ENCODE measurements at places on chromosomes 4 and X.

DNA sequence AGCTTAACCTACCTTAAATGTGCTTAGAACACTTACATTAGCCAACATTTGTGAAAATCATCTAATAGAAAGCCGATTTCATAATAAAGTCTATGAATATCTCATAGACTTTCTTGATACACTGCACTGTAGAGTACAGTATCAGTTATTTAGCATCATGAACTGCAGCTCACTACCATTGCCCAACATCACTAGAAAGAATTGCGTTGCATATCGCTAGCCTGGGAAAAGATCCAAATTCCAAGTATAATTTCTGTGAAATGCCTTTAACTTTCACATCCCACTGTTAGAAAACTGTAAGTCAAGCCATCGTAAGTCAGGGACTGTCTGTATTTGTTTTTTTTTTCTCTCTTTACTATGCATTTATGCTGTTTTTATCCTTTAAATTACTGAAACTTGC, 918.6 kb upstream of the PABPC4L start:
- DNase-seq, result no peak

DNA sequence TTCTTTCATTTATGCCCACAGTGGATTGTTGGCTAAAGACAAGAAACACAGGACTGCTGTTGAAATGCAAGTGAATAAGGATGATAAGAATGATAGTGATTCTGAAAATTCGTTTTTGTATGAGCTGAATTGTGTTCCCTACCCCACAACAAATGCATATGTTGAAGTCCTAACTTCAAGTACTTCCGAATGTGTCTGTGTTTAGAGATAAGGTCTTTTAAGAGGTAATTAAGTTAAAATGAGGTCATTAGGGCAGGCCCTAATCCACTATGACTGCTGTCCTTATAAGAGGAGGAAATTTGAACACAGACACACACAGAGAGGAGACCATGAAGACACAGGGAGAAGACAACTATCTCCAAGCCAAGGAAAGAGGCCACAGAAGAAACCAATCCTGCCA, 126.6 kb upstream of the ACSL4 start:
- no peak for DNase-seq

GRCh38 chr4:25500626-25501316, 123.7 kb downstream of the ANAPC4 start:
- DNase-seq, result no peak

DNA sequence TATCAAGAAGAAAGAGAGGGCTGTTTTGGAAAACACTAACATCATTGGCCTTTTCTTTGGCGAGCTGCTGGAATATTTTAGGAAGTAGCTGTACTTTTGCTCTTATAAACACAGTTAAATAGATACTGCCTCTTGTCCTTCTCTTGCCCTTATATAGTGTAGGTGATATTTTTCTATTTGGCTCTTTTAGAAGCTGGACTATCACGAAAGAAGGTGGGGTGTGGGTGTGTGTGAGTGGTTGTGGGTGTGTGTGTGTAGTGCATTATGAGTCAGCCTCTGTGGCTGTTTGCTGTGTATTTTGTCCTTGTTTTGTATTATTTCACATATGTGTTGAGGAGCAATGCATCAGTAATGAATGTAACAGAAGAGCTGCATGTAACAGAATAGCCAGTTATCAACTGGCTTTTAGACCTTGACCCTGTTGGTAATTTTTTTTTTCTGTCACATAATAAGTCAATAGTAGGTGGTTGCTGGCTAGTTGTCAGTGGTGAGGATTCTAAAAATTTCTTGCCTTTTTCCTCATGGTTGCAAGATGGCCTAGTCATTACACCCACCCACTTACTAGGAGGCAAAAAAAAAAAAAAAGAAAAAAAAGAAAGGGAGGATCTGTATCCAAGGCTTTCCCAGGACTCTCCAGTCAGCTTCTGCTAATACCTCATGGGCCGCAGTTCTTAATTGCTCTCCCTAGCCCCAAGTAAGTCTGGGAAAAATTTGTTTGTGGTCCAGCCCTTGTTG, 23.8 kb downstream of the ARHGAP10 start:
- DNase-seq, result no peak

DNA sequence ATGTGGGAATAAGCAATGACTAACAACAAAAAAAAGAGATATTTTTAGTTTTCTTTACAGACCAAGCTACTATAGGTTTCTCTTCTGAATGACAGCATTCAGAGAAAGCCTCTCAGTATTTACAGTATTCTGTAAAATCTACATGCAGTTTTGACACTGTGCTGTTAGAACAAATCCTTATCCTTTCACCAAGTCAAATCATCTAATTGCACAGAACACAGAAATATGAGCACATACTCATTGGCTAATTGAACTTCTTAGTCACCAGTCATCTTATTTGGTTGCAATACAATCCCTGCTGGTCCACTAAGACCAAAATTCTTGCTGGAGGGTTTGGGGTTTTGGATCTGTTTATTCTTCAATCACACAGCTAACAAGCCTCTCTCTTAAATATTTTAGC, 5.7 kb downstream of the ACOT9 start:
- DNase-seq, result no peak

- DNase-seq, result peak; percentile 3
Measured at GRCh38 chrX:20205927-20206708, 60.6 kb downstream of the RPS6KA3 start.

- DNase-seq, result no peak
Measured at GRCh38 chr4:182185491-182185890, 57.7 kb upstream of the TENM3 start.

- peak; percentile 37 for DNase-seq
Measured at GRCh38 chr4:77358315-77358928, 201.4 kb downstream of the CCNG2 start.

- DNase-seq, result no peak
Measured at GRCh38 chrX:133610056-133610455, 194.8 kb upstream of the GPC4 start.

DNA sequence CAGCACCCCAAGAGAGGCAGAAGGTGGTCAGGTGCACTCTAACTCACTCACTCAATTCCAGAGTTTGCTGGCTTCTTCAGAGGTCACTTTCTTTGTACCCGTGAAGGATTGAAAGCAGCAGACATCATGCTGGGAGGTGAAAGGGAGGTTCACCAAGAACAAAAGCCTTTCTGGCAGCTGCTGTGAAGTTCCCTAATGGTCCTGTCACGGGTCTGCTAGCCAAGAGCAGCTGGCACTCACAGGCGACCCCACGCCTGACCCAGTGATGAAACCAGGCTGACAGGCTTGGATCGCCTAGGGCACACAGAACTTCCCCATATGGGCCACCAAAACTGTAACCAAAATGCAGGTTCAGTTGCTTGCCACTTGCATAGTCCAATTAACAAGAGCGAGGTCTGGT, 11.8 kb downstream of the NUDT11 start:
- DNase-seq, result no peak

DNA sequence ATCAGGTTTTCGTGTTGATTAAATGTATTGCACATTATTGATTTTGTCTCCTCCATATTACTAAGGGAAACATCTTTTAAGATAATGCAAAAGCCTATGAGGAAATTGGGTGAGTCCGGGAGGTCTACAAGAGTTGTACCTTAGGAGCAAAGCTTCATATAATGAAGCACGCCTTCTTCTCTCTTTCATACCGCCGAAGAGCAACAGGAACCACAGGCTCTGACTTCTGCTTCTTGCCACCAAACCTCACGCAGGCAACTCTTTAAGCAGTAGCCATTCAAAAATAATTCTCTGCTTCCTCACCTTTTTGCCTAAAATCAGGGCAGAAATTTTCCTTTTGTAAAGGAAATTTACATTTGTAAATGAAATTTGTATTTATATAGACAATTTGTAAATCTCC, 139.6 kb downstream of the SPRY1 start:
- DNase-seq, result no peak

GRCh38 chrX:133892337-133892736, 93.1 kb downstream of the GPC3 start:
- DNase-seq, result no peak

DNA sequence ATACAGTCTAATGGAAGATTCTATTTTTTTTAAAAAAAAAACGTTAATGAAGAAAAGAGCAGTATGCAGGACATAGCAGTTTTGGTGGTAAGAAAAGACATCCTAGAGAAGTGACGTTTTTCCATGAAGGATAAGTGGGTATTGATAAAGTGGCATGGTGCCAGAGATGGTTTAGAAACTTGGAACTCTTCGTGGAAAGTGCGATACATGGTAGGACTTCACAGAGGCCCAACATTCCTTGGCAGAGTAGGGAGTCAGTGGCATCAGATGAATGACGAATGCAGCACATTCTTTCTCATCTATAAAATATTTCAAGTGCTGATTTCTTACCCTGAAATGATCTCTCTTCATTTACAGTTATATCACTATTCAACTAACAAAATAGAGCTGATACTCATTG, 298.7 kb downstream of the CCSER1 start:
- no peak for DNase-seq

DNA sequence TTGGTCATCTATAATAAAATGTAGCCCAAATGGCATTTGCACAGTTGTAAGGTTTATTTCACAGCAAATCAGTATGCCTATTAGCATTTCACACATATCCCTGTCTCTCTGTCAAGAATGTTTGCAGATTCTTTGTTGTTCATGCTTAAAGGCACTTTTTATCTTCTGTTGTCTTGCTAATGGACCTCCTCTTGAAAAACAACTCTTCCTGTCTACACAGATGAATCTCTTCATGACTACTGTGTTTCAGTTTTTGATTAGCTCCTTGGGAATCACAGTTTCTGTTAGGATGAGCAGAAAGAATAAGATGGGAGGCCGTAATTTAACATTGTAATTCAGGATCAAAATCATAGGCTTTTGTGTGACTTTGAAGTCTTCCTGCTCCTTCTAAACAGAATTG, 35.5 kb upstream of the SLC4A4 start:
- DNase-seq, result no peak

DNA sequence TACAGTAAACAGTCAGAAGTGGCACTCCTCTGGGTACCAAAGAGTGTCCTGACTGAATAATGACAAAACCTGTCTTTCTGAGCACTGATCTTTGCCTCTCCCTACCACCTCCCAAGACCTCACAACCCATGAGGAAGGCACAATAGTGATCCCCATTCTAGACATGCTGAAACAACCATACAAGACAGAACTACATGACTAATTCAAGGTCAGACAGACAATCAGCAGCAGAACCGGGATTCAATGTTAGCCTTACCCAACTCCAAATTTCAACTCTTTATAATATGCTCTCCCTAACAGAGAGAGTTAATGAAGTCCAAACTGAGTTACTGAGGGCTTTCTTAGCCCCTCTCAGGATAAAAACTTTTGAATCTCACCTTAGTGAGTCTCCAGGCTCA, 71.0 kb downstream of the IRF2 start:
- no peak for DNase-seq

DNA sequence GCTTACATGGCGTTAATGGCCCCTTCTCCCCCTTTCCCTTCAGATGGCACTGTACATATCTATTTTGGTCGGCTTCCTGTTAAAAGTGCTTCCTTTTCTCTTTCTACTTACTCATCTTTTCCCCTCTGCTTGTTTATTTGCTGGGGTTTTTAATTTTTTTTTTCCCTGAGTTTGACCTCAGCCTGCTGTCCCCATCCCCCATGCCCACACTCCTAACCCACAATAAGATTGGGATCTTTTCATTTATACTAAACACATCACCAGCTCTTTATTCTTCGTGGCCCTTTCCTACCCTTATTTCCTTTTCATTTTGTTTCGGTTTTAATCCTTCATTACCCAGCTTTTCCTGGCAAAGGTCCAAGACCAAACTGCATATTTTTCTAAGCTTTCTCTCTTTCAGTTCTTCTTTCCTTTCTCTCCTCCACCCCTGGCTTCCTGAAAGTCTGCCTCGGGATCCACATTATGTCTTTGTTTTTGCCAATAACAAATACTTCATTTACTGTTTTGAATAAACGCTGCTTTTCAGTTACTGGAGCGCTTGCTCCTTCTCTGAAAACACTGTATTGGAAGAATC, 152.0 kb upstream of the USP9X start:
- peak; percentile 21 for DNase-seq

GRCh38 chrX:21374163-21374993, at the start of gene CNKSR2:
CNKSR2 (plus strand) TSS chrX:21374418; CDS start chrX:21374898, 480 bp downstream.
- peak; percentile 50 for DNase-seq

DNA sequence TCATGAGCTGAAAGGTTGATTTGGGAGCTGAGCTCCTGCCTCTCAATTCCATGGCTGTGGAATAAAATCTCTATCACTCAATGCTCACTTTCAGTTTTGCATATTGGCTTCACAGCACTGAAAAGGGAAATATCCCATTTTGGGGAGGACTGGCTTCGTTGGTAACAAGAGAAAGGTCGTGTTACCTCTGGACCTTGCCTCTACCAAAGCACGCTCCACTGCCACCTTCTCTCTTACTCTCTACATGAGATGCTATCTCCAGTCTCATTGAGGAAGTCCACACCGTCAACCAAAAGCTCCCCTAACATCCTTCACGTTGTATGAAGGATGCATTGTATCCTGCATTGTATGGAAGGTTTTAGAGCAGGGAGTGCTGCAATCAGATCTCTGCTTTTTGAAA, 195.0 kb upstream of the LDB2 start:
- DNase-seq, result no peak

- no peak for DNase-seq
Measured at GRCh38 chrX:38006291-38006690, at the start of gene SYTL5. SYTL5 (plus strand) TSS chrX:38006553; CDS start chrX:38033890, 27,337 bp downstream.

DNA sequence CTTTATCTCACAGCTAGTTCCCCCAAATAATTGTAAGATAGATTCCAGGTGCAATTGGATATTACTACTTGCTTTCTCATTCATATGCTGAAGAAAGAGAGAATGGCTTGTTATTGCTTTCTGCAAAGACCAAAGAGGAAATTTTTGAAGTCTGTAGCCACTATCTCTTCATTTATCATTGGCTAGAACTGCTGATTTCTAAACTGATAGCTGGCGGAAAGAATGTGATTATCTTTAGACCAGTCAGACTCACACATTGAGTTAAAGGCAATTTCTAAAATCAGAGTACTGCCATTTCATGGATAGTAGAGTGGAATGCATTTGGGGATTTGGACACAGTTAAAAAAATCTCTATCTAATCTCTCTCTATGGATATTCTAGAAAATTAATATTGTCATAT, 12.4 kb upstream of the TMPRSS11E start:
- no peak for DNase-seq

- no peak for DNase-seq
Measured at GRCh38 chrX:21590012-21590776, 67.9 kb downstream of the KLHL34 start.

Measured in activated CD4-positive, alpha-beta T cell treated with anti-CD3 and anti-CD28 coated beads, Interleukin-2, Interleukin-4, amounts not matched to agents 100 ng/mL and 50 ng/mL, durations not matched to agents 16 hours and 8 hours (primary cell).